IPS-NIHi11 (cell line): ENCODE measurements at places on chromosomes 2 and 18.

- no peak for DNase-seq
Observed at GRCh38 chr2:158809816-158810215, 14.7 kb downstream of the DAPL1 start.

DNA sequence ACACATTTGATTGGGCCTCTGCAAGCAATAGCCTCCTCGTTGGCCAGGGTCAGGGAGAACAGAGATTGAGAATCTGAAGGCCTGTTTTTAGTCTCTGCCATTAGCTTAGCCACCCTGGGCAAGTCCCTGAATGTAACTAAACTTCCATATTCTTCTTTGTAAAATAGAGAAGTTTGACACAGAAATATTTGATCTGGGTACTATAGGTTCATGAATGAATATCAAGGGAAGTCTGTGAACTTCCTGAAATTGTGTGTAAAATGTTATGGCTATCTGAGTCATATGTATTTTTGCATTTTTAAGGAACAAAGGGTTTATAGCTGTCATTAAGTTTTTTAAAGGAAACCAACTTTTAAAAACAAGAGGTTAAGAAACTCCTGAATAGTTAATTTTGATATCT, 23.2 kb downstream of the RND3 start:
- no peak for DNase-seq

DNA sequence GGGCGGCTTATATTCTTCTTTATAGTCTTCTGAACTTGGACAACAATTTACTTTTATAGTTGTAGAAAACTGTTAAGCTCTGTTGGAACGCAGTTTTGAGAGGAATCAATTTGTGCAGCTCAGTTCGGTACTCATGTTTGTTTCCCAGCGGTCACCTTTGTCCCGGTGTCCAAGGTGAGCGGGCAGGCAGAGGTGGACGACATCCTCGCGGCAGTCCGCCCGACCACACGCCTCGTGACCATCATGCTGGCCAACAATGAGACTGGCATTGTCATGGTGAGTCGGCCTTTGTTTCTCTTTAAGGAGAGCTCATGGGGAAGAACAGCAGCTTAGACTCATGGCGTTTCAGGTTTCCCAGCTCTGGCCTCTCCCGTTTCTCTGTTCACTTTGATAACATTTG, 18.6 kb upstream of the ESPNL start:
- no peak for DNase-seq

GRCh38 chr2:38214209-38214717, 138.3 kb upstream of the CYP1B1 start:
- DNase-seq, result no peak

- DNase-seq, result no peak
Observed at GRCh38 chr2:41142478-41142877, 690.6 kb upstream of the SLC8A1 start.

DNA sequence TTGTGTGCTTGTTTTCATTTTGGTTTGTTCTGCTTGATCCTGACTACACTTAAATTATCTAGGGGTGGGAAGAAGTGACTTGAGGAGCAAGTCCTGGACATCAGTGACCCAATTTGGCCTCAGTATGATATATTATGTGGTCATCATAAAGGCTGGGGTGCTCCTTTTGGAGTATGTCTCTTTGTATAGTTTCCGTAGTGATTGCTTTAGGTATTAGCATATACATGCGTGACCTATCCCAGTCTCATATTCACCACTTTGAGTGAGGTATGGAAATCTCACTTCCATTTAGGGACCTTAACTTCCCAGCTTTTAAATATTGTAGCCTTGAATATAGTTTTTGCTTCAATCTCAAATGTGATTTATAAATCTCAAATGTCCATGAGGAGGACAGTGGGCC, 241.0 kb downstream of the PTGR3 start:
- DNase-seq, result no peak
